Renal cortex interstitium (tissue), 15 donors: ENCODE measurements at places on chromosomes 12 and 14.

DNA sequence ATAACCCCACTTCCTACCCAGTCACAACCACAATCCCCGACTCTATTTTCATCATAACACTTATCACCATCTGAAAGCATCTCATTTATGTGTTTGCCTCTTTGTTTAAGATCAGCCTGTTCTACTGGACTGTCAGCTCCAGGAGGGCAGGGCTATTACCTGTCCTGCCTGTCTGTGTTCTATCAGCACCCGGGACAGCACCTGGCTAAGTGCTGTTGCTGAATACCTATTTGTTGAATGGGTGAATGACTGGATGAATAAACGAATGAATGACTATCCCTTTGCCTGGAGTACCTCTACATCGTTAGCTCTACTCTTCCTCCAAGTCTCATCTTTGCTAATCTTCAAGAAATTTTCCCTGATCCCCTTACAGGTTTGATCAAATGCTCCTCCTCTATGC, 69.0 kb downstream of the WSCD2 start:
- no peak for DNase-seq

- DNase-seq = no peak
Measured at GRCh38 chr12:46369095-46369473, 3.5 kb downstream of the SLC38A2 start.

- DNase-seq = peak; percentile 30
Measured at GRCh38 chr12:102702447-102703114, 214.5 kb downstream of the PAH start.

GRCh38 chr14:69001375-69001774, 22.3 kb upstream of the ACTN1 start:
- DNase-seq = no peak

- no peak for DNase-seq
Measured at GRCh38 chr14:59341858-59342477, 123.2 kb downstream of the GPR135 start.

GRCh38 chr12:86261142-86261541, 5.0 kb upstream of the MGAT4C start:
- DNase-seq = no peak

GRCh38 chr14:23631702-23632460, 4.3 kb upstream of the DHRS2 start:
- peak; percentile 84 for DNase-seq

GRCh38 chr12:27623645-27624044, 72.6 kb upstream of the REP15 start:
- no peak for DNase-seq

- no peak for DNase-seq
Measured at GRCh38 chr12:26319511-26319910, 124.1 kb downstream of the SSPN start.

DNA sequence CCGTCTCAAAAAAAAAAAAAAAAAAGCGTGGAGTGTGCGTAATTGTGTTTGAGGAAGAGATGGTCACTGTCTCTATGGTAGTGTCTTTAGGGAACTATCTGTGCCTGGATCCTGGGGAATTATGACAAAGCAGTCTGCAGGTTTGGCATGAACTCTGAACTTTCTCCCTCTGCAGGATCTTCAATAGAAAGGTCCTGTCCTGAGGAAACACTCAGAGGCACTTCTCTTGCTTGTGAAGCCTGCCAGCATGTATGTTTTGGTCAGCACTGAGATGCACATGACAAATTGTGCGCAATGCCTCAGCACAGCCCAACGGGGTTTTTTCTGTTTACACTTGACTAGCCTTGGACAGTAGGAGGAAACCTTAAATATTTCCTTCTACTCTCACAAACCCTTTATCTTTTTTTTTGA, 46.6 kb downstream of the ATF7 start:
- DNase-seq = no peak

DNA sequence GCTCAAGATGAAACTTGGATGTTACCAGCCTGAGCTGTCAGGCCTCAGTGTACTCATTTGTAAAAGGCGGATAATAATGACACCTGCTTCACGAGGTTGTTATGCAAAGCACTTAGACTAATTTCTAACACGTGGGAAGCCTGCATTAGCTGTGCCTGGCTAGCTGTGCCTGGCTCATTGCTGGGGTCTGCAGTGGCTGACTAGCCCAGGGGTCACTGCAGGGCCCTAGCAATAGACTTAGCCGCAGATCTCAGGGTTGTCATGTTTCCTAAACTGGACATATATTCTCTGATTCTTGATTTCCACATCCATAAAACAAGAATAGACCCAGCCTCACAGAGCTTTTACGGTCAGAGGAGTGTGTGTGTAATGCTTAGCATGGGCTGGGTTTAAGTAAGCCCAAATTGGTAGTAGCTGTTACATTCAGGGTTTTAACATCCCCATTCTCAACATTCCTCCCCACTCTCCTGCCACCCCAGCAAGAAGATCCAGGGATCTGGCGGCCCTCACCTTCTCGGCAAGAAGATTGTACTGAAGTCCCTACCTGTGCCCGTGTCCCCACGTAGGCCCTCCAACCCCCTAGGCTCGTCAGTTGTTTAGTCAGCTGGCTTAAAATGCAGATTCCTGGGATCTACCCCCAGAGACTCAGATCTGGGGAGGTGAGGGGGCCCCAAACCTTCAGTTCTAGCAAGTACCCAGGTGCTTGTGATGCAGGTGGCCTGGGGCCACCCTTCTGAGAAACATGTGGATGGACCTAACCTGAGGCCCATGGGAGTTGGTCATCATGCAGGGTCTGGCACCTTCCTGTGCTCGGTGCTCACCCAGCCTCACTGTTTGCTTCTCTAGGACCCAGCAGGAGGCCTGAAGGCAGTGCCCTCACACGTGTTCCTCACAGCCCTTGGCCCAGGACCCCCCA, 8.6 kb downstream of the NR4A1 start:
- DNase-seq = no peak

DNA sequence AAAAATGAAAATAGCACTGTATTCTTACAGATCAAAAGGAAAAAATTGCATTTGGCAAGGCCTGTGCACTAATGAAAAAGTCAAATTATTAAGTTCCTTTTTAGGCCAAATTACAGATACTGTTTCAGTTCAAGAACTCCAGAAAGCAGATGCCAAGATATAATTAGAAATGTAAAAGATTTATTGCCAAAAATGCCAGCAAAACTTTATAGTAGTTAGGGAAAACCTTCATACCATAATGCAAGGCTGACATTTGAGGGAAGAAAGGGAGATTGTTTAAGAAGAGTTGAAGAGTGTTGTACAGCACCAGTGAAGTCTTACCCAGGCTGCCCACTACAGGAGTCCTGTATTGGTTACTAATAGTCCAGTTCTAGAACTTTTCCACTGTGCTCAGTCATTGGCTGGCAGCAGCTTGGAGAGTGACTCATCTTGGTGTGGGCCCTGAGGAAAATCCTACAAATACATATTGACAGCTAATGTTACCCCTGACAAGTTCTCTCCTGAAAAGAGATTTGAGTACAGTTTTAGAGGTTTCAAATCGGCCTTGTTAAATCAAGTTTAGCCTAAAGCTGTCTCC, 600.4 kb downstream of the C12orf50 start:
- no peak for DNase-seq

GRCh38 chr12:108257004-108257403, 82.1 kb downstream of the CMKLR1 start:
- no peak for DNase-seq

DNA sequence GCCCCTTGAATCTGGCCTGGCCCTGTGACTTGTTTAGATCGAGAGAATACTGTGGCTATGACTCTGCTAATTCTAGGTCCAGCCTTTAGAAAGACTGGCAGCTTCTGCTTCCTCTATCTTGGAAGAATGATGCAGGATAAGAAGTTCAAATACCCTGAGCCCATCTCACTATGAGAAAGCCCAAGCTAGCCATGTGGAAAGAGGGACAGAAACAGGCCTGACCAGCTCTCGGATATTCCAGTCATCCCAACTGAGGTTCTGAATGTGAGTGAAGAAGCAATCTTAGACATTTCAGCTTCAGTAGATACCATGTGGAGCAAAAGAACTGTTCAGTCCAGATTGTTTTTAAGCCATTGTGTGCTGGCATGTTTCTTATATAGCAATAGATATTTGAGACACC, 17.3 kb upstream of the KRR1 start:
- DNase-seq = no peak

DNA sequence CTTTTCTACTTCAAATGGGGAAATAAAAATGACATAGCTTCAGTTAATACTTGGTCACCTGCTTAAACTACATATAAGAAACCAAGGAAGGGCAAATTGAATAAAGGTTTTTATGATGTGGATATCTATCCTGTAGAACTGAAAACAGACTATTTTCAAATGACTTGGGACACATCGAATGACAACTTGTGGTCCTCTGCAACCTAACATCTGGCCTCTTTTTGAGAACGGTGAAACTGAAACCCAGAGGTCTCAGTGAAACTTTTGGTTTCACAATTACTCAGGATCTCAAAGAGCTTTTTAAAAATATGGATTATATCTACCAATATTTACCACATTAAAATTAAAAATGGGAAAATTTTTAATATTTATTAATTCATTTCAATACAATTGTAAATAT, 65.2 kb downstream of the PPP2R5E start:
- no peak for DNase-seq

GRCh38 chr12:111975161-111975931, 37.6 kb downstream of the TMEM116 start:
- DNase-seq = no peak

GRCh38 chr12:80491166-80491565, 47.1 kb downstream of the PTPRQ start:
- no peak for DNase-seq

GRCh38 chr12:131229426-131230339, 276.0 kb downstream of the ADGRD1 start:
- no peak for DNase-seq

DNA sequence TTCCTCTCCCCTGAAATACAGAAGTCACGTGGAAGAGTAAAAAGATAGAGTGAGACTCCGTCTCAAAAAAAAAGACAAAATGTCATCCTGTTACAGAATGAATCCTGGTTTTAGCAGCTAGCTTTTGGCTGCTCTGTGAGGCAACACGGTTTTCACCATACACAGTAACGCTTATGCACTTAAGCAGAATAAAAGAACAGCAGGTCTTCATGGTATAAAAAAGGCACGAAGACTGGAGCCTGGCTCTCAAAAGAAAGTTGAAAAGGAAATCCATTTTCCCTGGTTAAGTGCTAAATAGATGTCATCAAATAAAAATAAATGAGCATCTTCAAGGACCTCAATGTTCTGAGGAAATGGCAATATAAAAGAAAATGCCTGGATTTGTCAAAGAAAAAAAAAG, 444.1 kb downstream of the IPO8 start:
- no peak for DNase-seq

DNA sequence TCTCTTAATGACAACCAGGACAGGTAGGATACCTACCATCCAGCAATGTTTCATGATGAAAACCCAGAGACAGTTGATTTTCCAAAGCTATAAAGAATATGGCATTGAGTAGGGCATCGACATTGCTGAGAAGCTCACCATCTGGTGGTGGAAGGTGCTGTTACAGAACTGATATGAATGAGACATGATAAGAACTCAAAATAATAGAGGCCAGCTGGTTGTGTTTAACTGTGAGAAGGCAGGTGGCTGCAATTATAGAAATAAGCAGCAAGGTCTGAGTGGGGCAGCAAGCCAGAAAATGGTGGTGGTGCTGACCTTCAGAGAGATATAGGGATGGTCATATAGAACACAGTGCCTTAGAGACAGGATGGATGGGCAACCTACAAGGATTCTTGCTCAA, 449.7 kb downstream of the BTG1 start:
- no peak for DNase-seq

DNA sequence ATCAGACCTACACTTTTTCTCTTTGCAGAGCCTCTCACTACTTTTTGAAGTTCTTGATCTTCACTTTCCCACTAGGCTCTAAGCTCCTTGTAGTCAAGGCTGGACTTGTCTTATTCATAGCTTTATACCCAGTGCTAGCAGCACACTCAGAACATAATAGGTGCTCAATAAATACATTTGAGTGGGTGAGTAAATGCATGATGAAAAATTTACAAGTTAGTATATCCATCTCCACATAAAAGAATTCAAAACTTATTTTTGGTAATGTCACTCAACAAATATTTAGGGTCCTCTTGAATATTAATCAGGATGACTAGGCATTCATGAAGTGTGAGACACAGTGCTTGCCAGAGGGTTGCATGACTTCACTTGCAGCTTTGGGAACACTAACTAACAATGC, 52.6 kb downstream of the NRXN3 start:
- DNase-seq = no peak

- DNase-seq = no peak
Measured at GRCh38 chr14:22572562-22573058, 16.4 kb downstream of the DAD1 start.

GRCh38 chr12:29023436-29024076, 125.5 kb upstream of the FAR2 start:
- DNase-seq = no peak

- DNase-seq = no peak
Measured at GRCh38 chr14:101359221-101360053, 201.9 kb upstream of the DIO3 start.

- DNase-seq = no peak
Measured at GRCh38 chr12:118425364-118425763, 49.0 kb downstream of the SUDS3 start.

- DNase-seq = no peak
Measured at GRCh38 chr14:35573911-35574310, 39.9 kb downstream of the INSM2 start.

DNA sequence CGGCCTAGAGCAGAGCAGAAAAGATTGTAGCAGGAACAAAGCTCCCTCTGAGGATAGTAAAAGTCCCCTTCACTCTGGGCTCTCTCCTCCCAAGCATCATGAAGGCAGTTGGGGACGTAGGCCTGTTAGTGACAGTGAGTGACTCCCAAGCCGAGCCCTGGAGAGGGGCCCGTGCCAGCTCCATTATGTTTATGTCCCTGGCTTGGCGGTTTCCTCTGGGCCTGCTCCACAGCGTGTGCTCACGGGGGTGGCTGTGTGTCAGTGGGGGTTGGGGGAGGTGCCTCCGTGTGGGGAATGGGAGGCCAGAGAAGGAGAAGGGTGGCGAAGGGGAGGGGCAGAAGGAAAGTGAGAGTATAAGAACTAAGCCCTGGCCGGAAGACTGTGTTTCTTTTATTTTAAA, 170.0 kb upstream of the VASH1 start:
- no peak for DNase-seq

GRCh38 chr12:30911207-30911606, 15.3 kb upstream of the TSPAN11 start:
- no peak for DNase-seq

DNA sequence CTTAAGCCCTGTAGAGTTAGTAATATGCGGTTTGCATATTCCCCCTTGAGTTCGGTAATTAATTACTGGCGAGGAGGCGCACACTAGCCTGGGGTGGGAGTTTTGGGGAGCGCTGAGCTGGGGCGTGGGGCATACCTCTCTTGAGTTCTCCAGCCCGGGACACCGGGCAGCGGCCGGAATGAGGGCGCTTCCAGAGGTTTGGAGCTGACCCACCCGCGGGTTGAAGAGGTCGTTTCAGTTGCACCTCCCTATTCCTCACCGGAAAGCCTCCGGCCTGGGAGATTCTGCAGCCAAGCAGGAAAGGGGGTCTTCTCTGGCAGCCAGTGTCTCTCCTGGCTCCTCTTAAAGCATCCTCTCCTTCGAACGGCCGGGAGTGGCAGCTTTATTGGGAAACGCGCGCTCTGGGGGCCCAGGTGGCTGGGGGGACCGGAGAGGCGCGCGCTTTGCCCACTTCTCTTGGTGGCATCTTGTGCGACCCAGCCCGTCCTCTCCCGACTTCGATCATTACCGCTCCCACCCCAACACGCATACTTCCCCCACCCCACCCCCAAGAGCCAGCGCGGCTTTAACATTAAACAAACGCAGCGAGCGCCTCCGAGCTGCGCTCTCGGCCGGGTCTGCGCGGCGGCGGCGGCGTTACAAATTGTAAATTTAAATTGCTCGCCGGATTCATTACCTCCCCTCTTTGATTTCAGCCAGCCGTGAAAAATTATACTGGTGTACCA, 3.9 kb upstream of the LHX5 start:
- no peak for DNase-seq

- DNase-seq = no peak
Measured at GRCh38 chr14:103546652-103547454, 15.6 kb downstream of the BAG5 start.
